ENCODE measurements at places on chromosomes 11 and 22. TPM values are rescaled to one million over a fixed set of nuclear protein-coding genes. Genes with fewer than 3 reads are reported as not detected.

LMO2 gene
- 18.9 TPM for total RNA-seq

ARHGAP20 gene
- 1.4 TPM for total RNA-seq

UBQLN3 gene
- not detected for total RNA-seq

GRCh38 chr22:50032941-50033601 is 20.5 kb upstream of the IL17REL start:
- DNase-seq = no peak

- no peak for DNase-seq
Observed at GRCh38 chr22:23397008-23397612, 183.0 kb downstream of the IGLL1 start.

DNA sequence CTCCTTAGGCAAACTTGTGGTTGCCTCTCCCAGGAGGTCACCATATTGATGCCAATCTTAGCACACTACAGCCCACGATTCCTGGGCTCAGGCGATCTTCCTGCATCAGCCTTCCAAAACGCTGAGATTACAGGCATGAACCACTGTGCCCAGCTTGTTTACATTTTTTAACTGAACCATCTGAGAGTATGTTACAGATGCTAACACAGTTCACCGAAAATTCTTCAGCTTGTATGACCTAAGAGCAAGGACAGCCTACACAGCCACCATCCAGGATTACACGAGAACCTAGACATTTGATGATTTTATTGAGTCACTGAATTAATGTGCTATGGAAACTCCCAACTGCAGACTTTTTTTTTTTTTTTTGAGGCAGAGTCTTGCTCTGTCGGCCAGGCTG is 5.8 kb upstream of the LGALS1 start:
- DNase-seq = no peak

GRCh38 chr11:75214411-75214821 is 26.2 kb upstream of the TPBGL start:
- DNase-seq = no peak

DNA sequence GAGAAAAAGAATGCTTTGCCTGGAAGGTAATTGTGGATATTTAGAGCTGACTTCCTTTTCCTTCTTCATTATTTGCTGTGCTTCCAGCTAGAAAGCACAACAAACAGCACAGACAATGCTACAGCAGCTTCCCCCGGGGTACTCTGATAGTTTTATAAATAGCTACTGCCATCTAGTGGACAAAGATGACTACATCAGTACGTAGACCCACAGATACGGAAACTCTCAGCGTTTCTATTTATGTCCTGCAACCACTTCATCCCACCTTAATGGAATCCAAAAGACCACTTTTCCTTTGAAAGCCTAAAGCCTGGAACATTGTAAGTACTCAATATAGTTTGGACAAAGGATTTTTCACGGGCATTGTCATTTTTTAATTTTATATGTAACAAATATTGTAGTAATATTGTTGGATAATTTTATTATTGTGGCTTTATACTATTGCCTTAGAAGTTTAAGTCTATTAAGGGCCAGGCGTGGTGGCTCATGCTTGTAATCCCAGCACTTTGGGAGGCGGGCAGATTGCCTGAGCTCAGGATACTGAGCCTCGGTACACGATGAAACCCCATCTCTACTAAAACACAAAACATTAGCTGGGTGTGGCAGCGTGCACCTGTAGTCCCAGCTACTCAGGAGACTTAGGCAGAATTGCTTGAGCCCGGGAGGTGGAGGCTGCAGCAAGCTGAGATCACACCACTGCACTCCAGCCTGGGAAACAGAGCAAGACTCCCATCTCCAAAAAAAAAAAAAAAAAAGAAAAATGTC is 7.5 kb downstream of the HSPA8 start:
- DNase-seq = no peak

DNA sequence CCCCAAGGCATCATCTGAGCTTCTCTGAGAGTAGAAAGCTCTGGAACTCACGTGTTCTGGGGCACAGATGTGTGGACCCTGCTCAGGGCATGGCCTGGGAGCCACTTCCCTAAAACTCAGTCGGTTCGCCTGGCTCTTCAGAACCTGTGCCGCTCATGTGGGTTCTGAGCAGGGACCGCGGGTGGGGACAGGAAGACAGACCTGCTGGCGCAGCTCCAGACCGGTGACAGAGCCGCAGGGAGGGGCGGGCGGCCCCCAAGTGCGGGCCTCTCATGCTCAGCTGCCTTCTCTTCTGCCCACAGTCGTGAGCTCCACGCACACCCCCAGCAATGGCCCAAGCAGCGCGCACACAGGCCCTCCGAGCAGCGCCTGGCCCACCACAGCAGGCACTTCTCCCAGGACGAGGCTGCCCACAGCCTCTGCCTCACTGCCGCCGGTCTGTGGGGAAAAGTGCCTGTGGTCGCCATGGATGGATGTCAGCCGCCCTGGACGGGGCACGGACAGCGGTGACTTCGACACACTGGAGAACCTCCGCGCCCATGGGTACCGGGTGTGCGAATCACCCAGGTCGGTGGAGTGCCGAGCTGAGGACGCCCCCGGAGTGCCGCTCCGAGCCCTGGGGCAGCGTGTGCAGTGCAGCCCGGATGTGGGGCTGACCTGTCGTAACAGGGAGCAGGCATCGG is 24.2 kb downstream of the MUC5AC start:
- no peak for DNase-seq

DNA sequence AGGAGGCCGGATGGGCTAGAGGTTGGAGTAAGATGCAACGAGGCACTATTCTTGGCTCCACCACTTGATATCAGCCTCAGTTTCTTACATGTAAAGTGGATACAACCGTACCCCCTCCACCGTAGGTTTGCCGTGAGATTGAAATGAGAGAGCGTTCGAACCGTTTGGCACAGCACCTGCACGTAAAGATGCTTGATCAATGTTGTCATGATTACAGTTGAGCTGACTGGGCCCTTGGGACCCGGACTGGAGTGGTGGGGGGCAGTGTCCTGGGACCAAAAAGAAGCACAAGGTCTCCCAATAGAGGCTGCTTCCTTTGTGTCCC is 3.7 kb downstream of the APOC3 start:
- DNase-seq = no peak

DNA sequence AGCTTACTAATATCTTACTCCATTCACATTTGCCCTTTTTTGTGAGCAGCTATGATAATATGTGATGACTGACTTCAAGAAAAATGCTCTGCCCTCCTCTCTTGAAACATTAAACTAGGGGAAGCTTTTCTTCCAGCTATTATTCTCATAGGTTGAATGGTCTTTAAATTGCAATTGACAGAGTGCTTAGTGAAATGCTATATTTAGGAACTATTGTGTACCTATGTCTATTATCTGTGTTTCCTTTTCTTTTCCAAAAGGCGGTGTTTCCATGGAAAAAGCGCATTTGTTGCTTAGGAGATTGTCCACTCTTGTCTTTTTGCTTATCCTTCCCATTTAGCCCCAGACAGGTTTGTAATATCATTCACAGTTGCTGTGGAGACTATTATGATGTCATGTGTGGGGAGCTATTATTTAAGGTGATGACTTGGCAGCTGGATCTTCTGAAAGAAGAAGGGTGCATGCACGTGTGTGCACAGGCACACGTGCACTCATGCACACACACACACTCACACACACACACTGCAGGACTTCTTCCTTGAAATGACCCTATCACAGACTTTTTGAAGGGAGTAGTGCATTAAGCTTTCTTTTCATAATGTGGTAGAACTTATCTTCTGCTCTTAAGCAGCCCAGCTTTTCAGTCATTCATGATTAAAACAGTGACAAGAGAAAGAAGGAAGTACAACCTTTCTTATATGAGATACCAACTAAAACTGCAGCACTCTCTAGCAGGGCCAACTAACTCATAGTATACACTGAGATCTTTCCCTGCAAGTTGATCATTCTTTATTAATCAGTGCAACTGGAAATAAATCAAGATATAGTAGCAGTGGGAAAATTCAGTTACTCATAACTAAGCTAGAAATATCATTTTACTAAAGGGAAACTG is 340.8 kb upstream of the MTNR1B start:
- no peak for DNase-seq

GRCh38 chr22:21567456-21568346 is at the start of gene UBE2L3:
UBE2L3 (plus strand) TSS chr22:21567714; CDS start chr22:21567745, 31 bp downstream.
- no peak for DNase-seq
